ENCODE measurements at places on chromosomes 3 and 15. TPM values are rescaled to one million over a fixed set of nuclear protein-coding genes. Genes with fewer than 3 reads are reported as not detected.

The CPNE9 gene
- total RNA-seq, result not detected

The DPPA4 gene
- total RNA-seq, result not detected

The IL16 gene
- total RNA-seq, result 2.1 TPM

The GNAT1 gene
- 0.78 TPM for total RNA-seq

The GHSR gene
- not detected for total RNA-seq

Measured in endothelial cell of umbilical vein (primary cell).